ENCODE measurements at places on chromosomes 16 and 17. TPM values are rescaled to one million over a fixed set of nuclear protein-coding genes. Genes with fewer than 3 reads are reported as not detected.

PIGS gene
- total RNA-seq = 37.3 TPM

TMIGD1 gene
- not detected for total RNA-seq

TBC1D3C gene
- total RNA-seq = not detected

PLCG2 gene
- total RNA-seq = 8.6 TPM

LRRC75A gene
- 0.08 TPM for total RNA-seq

C16orf74 gene
- 10.9 TPM for total RNA-seq

STUB1 gene
- 87.5 TPM for total RNA-seq

C16orf92 gene
- total RNA-seq = not detected

IL34 gene
- total RNA-seq = 7.9 TPM

OTOA gene
- 0.04 TPM for total RNA-seq

KRTAP9-2 gene
- not detected for total RNA-seq

CHST5 gene
- not detected for total RNA-seq
